NCI-H1930 (cell line): ENCODE measurements at places on chromosomes 6 and 20.

GRCh38 chr6:166942393-166943168 lies 13.8 kb downstream of the RNASET2 start:
- no peak for DNase-seq

- DNase-seq, result no peak
Observed at GRCh38 chr6:37127961-37128862, 41.7 kb upstream of the PIM1 start.

DNA sequence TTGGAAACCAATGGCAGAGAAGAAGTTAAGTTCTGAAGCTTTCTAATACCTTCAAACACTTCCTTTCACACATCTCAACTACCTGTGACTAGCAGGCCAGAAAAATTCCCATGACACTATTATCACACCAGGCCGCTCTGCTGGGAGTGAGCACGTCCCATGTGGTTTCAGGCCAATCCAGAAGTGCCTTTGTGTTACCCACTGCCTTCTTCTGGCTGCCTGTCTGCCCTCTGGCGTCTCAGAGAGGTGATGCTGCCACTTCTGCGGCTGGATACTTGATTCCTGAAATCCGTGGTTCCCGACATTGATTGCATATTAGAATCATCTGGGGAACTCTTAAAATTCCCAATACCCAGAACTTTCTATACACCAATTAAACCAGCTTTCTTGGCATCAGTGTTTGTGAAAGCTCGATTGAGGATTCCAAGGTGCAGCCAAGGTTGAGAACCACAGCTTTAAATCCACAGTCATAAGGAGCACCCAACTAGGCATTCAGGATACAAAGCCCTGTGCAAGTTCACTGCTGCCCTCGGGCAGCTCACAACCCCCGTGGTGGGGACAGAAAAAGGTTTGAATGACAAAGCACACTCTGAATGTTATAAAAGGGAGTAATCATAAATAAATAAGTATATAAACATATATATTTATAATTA lies 65.6 kb downstream of the STMND1 start:
- DNase-seq, result peak; percentile 22

DNA sequence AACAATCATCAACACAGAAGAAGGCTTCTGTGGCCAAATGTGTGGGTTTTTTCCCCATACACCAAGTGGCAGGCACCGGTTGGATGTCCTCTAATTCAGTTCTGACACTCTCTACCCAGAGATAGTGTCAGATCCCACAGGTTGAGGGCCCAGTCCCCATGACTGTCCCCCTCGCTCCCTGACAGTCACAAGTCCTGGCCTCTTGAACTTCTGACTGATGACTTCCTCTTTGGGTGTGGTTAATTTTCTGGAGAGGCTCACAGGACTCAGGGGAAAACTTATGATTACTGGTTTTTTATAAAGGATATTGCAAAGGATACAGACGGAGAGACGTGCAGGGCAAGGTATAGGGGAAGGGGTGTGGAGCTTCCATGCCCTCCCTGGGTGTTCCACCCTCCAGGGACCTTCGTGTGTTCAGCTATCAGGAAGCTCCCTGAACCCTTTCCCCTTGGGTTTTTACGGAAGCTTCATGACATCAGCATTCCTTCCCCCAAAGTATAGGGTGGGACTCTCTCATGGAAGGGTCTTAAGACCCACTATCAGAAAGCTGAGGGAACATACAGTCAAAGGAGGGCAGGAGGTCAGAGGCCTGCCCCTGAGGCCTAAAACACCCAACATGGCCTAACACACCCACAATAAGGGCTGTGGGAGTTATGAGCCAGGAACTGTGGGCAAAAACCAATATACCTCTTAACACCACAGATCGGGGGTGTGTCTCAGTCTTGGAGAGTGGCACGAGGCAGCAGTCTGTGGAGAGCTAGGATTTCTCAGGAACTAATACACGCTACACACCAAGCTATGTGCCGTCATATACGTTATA lies 33.3 kb downstream of the FARS2 start:
- DNase-seq, result no peak

DNA sequence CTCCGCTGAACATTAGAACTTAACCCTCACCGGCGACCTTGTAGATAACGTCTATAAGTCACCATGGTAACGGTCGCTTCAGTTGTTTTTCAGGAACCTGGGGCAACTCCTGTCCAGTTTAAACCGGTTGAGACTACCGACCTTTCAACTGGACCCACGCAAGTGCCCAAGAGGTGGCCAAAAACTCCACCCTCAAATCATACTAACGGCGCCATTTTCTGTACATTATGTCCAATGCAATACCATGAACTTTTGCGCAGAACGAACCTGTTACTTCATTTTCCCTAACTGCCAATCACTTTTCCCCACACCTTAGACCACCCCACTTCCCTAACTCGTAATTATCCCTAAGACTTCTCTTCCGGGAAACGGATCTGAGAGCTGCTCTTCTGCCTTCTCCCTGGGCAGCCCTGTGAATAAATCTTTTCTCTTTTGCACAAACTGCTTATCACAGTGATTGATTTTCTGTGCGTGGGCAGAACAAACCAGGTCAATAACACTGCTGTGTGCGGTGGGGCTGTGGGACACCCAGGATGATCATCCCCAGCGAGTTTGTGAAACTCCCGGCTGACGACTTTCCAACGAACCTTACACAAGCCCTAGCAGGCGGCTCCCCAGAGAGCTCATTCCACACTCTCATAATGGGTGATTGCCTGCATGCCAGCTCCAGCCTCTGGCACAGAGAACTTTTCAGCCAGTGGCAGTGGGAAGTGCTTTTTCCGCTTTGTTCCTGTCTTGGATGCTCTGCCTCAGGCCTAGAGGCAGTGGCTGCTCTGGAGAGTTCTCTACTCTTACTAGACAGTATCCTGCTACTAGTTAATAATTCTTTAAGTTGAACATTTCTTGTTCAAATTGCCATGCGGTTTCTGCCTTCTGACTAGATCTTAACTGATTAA lies 28.6 kb downstream of the GPX5 start:
- DNase-seq, result no peak

GRCh38 chr20:34808583-34808982 lies 16.9 kb downstream of the NCOA6 start:
- DNase-seq, result no peak
